Astrocyte (in vitro differentiated cells and primary cell): ENCODE measurements at places on chromosomes 6 and 20. TPM values are rescaled to one million over a fixed set of nuclear protein-coding genes. Genes with fewer than 3 reads are reported as not detected.

The SNAI1 gene
- 9.1 and 9.5 TPM in 2 replicates for total RNA-seq

The HLA-DQB1 gene
- total RNA-seq: 3.7 and 4.1 TPM in 2 replicates

The SLC17A3 gene
- not detected in 2 replicates for total RNA-seq

The KIF25 gene
- not detected in 2 replicates for total RNA-seq

The CD93 gene
- 0.02 TPM in 1 of 2 replicates, not detected in the other for total RNA-seq

The SCAND1 gene
- total RNA-seq: 63.8 and 68.0 TPM in 2 replicates
